ENCODE measurements at places on chromosomes 1 and 21. TPM values are rescaled to one million over a fixed set of nuclear protein-coding genes. Genes with fewer than 3 reads are reported as not detected.

The CLCNKB gene
- 1.2 TPM for polyA plus RNA-seq

The UTS2 gene
- polyA plus RNA-seq: 0.07 TPM

The IFI6 gene
- 4.4 TPM for polyA plus RNA-seq

The LPAR3 gene
- not detected for polyA plus RNA-seq

The CTNNBIP1 gene
- polyA plus RNA-seq: 17.5 TPM

The LMX1A gene
- not detected for polyA plus RNA-seq

The IL10 gene
- not detected for polyA plus RNA-seq

The RNF186 gene
- not detected for polyA plus RNA-seq

The CR1 gene
- polyA plus RNA-seq: 0.20 TPM

The GBP7 gene
- not detected for polyA plus RNA-seq

The TEDDM1 gene
- polyA plus RNA-seq: not detected

The TOR1AIP1 gene
- 21.7 TPM for polyA plus RNA-seq
